Keratinocyte (primary cell): ENCODE measurements at places on chromosomes 1 and 21. TPM values are rescaled to one million over a fixed set of nuclear protein-coding genes. Genes with fewer than 3 reads are reported as not detected.

The F3 gene
- 962 to 1,634 TPM (median 1,409 TPM) in 3 replicates for polyA plus RNA-seq

The BNIPL gene
- polyA plus RNA-seq: 4.6 to 25.8 TPM (median 9.8 TPM) in 3 replicates

The EXTL1 gene
- 0.11 to 0.13 TPM in 2 of 3 replicates, not detected in the other for polyA plus RNA-seq

GRCh38 chr1:232351335-232351734 lies 278.6 kb downstream of the SIPA1L2 start:
- no peaks in the 10 kb centered on the region for H3K36me3 ChIP-seq
- H3K4me1 ChIP-seq: no peaks in the 10 kb centered on the region
- H3K27me3 ChIP-seq: peaks cover 3% of the 10 kb centered on the region
- no peak overlapping the region for H3K27ac ChIP-seq
- no peak overlapping the region for H3K4me3 ChIP-seq
- no peak for DNase-seq

GRCh38 chr1:243996223-243996622 lies 54.9 kb upstream of the ZBTB18 start:
- H3K27ac ChIP-seq: no peak overlapping the region
- H3K4me1 ChIP-seq: no peaks in the 10 kb centered on the region
- DNase-seq: no peak
- no peaks in the 10 kb centered on the region for H3K27me3 ChIP-seq
- no peaks in the 10 kb centered on the region for H3K36me3 ChIP-seq

- DNase-seq: no peak
- peaks cover 10% of the 10 kb centered on the region for H3K27me3 ChIP-seq
- no peak overlapping the region for H3K4me3 ChIP-seq
- H3K27ac ChIP-seq: no peak overlapping the region
- H3K36me3 ChIP-seq: no peaks in the 10 kb centered on the region
- no peaks in the 10 kb centered on the region for H3K4me1 ChIP-seq
These were observed 15.9 kb downstream of the BMP8A start for GRCh38 chr1:39507230-39507928.

DNA sequence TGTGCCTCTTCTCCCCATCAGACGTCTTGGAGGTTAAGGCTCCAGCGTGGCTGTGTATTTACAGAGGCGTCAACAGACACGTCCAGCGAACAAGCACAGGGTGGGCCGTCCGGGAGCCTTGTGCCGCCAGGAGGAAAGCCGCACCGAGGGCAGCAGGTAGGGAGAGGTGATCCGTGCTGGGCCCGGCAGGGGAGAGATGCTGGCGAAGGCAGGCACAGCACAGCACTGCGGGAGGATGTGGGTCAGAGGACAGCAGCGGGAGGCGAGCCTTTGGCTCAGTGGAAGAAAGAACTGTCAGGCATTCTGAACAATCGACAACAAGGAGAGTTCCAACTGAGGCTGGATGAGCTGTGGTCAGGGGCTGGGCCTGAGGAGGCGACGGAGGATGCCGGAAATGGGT lies 144.1 kb upstream of the TNR start:
- H3K4me1 ChIP-seq: no peaks in the 10 kb centered on the region
- no peak overlapping the region for H3K4me3 ChIP-seq
- no peaks in the 10 kb centered on the region for H3K36me3 ChIP-seq
- H3K27ac ChIP-seq: no peak overlapping the region

DNA sequence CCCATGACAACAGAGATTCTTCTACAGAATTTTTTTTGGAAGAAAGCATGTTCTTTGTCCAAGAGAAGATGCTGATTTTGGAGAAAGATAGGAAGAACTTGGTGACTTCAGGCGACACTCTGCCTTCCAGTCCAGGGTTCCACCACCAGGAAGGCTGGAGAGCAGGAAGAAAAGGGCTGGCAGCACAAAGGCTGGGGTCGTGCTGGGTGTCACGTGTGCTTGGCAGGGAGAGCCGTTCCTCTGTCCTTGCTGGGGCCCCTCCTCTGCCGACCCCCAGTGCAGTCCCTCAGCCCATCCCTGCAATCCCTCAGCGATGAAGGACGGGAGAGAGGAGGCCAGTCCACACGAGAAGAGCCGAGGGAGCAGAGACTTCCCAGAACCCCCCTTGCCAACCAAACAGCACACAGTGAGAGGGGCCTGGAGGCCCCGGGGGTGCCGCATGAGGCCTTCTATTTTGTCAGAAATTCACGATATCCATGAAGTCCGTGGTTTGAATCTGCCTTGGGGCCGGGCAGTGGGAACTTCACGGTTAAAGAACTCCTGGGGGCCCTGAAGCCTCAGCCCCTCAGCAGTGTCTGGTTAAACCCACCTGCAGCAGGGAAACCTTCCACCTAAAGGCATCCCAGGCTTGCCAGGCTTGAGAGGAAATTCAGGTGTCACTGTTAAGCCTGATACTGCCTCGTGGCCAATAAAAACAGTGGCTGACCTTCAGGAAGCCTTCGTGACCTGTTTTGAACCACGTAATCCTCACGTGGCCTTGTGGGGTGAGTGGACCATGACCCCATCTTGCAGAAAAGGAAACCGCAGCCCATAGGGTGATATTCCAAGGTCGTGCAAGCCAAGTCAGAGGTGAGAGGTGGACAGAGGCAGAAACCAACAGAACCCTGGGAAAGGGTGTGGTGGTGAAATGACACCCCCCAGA lies 3.4 kb downstream of the KRTAP10-12 start:
- no peak for DNase-seq
- H3K27ac ChIP-seq: no peak overlapping the region
- H3K4me3 ChIP-seq: no peak overlapping the region
- peaks cover 21% of the 10 kb centered on the region for H3K27me3 ChIP-seq
- H3K4me1 ChIP-seq: no peaks in the 10 kb centered on the region

DNA sequence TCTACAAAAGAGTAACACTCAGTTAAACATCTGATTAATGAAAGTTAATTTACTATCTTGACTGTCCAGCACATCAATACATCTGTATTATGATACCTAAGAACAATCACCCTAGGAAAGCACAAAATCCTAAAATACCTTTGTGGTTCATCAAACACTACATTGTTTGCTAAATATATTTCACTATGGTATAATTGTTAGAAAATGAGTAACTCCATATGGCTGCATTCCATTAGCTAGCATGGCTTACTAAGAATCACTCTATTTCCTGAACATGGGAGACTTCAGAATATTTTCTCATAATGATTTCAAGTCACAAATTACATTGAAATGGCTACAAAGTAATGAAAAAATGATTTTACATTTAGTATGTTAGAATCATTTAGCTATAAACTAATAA lies 12.5 kb downstream of the TRMT1L start:
- no peak for DNase-seq
- no peaks in the 10 kb centered on the region for H3K4me1 ChIP-seq
- no peak overlapping the region for H3K4me3 ChIP-seq
- H3K36me3 ChIP-seq: peaks cover 5% of the 10 kb centered on the region
- H3K27me3 ChIP-seq: no peaks in the 10 kb centered on the region

- no peak overlapping the region for H3K4me3 ChIP-seq
- H3K4me1 ChIP-seq: no peaks in the 10 kb centered on the region
- no peak for DNase-seq
- H3K36me3 ChIP-seq: no peaks in the 10 kb centered on the region
These were observed 43.1 kb upstream of the PGBD5 start for GRCh38 chr1:230469271-230469670.

- H3K4me1 ChIP-seq: no peaks in the 10 kb centered on the region
- peaks cover 4% of the 10 kb centered on the region for H3K36me3 ChIP-seq
These were observed 145.4 kb downstream of the GALNT2 start for GRCh38 chr1:230212405-230212936.

DNA sequence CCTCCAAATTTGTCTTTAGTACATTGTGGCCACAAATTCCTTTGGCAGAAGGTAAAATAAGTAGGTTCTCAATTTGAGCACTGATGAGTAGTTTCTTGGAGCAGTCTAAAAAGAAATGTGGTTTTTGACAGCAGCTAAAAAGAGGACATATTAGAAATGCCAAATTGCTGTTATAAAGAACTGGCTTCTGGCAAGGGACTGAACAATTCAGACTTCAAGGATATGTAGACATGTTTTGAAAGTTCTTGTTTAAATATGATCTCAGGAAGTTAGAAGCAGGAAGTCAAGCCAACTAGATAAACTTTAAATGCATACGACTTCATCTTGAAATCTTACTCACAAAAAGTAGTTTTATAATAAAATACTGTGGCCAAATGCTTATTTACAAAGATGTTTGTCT lies 18.8 kb downstream of the C1orf52 start:
- no peak overlapping the region for H3K4me3 ChIP-seq
- no peak overlapping the region for H3K27ac ChIP-seq
- DNase-seq: no peak
- peaks cover 16% of the 10 kb centered on the region for H3K4me1 ChIP-seq
- no peaks in the 10 kb centered on the region for H3K36me3 ChIP-seq
